ENCODE measurements at places on chromosomes 4 and X.

- DNase-seq = peak; percentile 3
- H3K4me1 ChIP-seq = peaks cover 2% of the 10 kb centered on the region
- no peaks in the 10 kb centered on the region for H3K36me3 ChIP-seq
Observed at GRCh38 chr4:2254665-2255500, 7.0 kb downstream of the MXD4 start.

GRCh38 chr4:75004755-75005668 is 72.1 kb downstream of the PARM1 start:
- H3K27me3 ChIP-seq = no peaks in the 10 kb centered on the region
- H3K36me3 ChIP-seq = no peaks in the 10 kb centered on the region
- no peak for DNase-seq
- H3K27ac ChIP-seq = no peak overlapping the region
- H3K4me3 ChIP-seq = no peak overlapping the region
- no peaks in the 10 kb centered on the region for H3K4me1 ChIP-seq

DNA sequence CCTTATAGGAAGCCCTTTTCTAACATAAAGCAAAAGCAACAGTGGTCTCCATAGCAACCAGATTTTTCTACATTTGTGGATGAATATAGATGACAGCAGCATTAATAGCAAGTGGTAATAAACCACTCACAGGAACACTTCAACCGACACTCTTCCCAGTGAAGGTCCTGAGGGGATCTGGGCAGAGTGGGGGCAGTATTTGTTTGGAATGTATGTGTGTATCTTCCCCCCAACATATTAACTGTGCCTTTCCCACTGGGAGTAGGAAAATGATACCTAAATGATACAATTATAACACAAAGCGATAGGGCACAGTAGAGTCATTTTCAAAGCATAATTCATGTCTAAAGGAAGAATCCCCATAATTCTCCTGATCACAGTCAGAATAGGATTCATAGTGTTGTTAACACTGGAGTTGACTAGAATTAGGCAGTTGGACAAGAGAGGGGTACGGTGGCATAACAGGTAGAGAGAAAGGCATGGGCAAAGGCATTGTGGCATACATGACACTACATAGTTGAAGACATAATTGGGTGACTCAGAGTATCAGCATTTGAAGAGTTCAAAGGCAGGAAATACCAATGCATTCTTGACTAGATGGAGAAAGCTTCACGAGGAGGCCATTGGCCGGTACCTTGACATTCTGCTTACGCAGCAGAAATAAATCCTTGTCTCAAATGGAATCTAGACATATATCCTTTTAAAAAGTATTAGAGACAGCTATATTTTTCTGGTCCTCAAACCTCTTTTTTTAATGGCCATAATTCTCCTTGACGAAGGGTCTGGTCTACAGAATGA is 15.2 kb downstream of the CAPN6 start:
- no peaks in the 10 kb centered on the region for H3K4me1 ChIP-seq
- no peak overlapping the region for H3K4me3 ChIP-seq
- H3K27me3 ChIP-seq = no peaks in the 10 kb centered on the region
- H3K27ac ChIP-seq = no peak overlapping the region

DNA sequence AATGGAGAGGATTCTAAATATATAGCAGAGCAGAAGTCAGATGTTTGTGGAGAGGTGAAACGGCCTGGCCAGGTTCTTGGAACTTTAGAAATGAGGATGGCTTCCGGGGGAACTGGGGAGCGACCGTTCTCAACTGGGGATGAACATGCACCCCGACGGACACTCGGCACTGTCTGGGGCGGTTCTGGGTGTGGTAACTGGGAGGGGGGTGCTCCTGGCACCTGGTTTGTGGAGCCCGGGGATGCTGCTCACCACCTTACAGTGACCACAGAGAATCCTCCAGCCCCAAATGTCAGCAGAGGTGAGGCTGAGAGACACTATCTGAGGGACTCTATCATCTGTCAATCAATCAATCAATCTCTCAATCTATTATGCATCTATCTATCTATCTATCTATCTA is 69.0 kb upstream of the PPP2R3B start:
- no peak overlapping the region for H3K27ac ChIP-seq
- DNase-seq = no peak
- no peak overlapping the region for H3K4me3 ChIP-seq
- no peaks in the 10 kb centered on the region for H3K36me3 ChIP-seq

- H3K27ac ChIP-seq = no peak overlapping the region
- no peak overlapping the region for H3K4me3 ChIP-seq
- H3K36me3 ChIP-seq = peaks cover 1% of the 10 kb centered on the region
- peaks cover 15% of the 10 kb centered on the region for H3K4me1 ChIP-seq
- H3K27me3 ChIP-seq = no peaks in the 10 kb centered on the region
Observed at GRCh38 chr4:138236037-138236436, 6.1 kb downstream of the SLC7A11 start.

- peaks cover 3% of the 10 kb centered on the region for H3K27me3 ChIP-seq
- DNase-seq = peak; percentile 5
- no peak overlapping the region for H3K4me3 ChIP-seq
- H3K27ac ChIP-seq = no peak overlapping the region
Observed at GRCh38 chr4:167020410-167020809, 213.9 kb downstream of the SPOCK3 start.

DNA sequence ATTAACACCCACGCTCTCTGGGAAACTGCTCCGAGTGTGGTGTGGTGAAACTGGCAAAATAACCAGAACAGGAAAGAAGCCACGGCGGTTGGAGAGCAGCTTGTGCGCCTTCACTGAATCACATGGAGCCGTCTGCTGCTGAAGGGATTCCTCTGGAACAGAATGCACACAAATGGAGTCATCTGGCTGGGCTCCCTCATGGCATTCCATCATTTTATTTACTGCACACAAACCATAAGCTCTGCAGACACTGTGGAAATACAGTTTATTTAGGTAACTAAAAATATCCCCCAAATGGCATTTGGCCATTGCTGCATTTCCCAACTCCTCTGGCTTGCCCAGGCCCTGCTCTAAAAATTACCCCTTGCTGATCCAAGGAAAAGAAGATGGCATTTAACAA is 187.0 kb upstream of the S100G start:
- no peaks in the 10 kb centered on the region for H3K27me3 ChIP-seq
- no peak overlapping the region for H3K27ac ChIP-seq
- no peaks in the 10 kb centered on the region for H3K36me3 ChIP-seq
- H3K4me3 ChIP-seq = no peak overlapping the region
- no peak for DNase-seq
- no peaks in the 10 kb centered on the region for H3K4me1 ChIP-seq

- H3K36me3 ChIP-seq = no peaks in the 10 kb centered on the region
- H3K27ac ChIP-seq = no peak overlapping the region
- no peaks in the 10 kb centered on the region for H3K27me3 ChIP-seq
- DNase-seq = no peak
- no peaks in the 10 kb centered on the region for H3K4me1 ChIP-seq
- no peak overlapping the region for H3K4me3 ChIP-seq
Observed at GRCh38 chr4:139715746-139716391, 50.2 kb downstream of the MGST2 start.

DNA sequence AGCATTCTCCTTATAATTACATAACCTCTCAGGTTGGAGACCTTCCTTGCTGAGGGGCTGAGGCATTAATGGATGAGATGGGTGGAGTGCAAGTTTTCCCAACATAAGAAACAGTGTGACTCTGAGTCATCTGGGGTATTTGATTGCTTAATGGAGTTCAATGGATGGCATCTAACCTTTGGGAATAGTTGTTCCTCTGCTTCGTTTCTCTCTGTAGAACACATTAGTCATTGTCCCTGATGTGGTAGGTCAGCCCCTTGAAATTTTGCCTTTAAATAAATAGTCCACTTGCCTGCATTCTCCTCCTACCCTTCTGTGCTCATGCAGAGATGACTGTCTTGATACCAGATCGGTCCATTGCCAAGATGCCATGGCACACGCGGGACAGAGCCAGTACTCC is 38.6 kb downstream of the SLITRK2 start:
- no peak overlapping the region for H3K27ac ChIP-seq
- no peaks in the 10 kb centered on the region for H3K4me1 ChIP-seq
- DNase-seq = no peak

DNA sequence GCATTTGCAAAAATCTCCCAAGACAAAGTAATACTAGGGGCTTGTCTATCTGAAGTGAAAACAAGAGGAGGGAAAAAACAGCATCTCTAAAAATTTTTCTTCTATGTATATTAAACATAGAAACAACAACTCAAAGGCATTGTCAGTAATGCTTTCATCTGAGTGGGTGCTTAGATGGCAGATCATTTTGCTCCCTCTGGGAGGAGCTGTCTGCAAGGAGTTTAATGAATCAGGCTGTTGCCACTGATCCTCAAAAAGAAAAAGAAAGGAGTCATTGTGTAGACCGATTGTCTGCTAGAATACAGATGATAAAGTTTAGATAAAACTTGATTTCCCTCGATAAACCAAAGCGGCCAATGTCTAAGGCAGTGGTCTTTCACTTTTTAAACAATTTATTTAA is 49.7 kb upstream of the KLHL8 start:
- H3K27ac ChIP-seq = no peak overlapping the region
- H3K4me3 ChIP-seq = no peak overlapping the region
- no peaks in the 10 kb centered on the region for H3K36me3 ChIP-seq

DNA sequence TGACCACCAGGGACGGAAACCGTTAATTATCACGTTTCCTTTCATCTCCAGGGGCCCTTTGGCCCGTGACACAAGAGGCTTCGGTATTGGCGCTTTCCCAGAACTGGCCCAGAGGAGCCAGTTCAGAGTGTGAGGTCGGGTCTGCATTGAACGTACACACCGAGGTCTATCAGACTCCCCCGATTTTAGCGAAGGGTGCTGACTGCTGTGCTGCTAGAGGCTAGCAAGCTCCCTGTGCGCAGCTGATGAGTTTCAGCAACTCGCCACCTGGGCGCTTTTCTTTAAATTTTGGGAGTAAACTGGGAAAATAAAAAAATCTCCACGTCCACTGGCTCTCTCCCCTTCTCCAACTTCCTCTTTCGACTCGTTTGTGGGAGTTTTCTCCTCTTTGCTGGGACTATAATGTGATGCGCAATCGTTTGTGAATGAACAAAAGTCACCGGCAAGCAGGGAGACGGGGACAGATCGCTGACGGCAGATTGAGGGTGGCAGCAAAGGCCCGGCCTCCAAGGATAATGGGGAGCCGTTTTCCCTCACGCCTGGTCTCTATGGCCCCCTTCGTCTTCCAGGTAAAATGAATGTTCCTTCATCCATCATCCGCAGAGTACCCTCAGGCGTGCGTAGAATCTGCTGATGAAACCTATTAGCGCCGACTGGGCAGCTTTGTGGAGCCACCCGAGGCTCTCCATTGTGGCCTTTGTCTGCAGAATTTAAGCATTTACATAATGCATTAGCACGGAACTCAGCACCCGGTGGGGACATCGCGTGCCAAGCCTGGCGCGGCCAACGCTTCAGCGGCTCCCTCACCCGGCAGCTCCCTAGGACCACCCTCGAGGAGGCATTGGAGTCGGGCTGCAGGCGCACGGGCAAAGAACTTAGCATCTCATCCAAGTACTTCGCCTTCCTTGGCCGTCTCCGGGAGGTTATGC is 1.6 kb upstream of the LRAT start:
- no peak for DNase-seq
- H3K36me3 ChIP-seq = no peaks in the 10 kb centered on the region
- peaks cover 55% of the 10 kb centered on the region for H3K27me3 ChIP-seq
- no peak overlapping the region for H3K4me3 ChIP-seq
- H3K27ac ChIP-seq = no peak overlapping the region

GRCh38 chrX:48747415-48748016 is 14.0 kb upstream of the GLOD5 start:
- peaks cover 6% of the 10 kb centered on the region for H3K4me1 ChIP-seq
- no peak overlapping the region for H3K4me3 ChIP-seq
- H3K36me3 ChIP-seq = no peaks in the 10 kb centered on the region
- H3K27ac ChIP-seq = no peak overlapping the region
- no peaks in the 10 kb centered on the region for H3K27me3 ChIP-seq
- DNase-seq = no peak

DNA sequence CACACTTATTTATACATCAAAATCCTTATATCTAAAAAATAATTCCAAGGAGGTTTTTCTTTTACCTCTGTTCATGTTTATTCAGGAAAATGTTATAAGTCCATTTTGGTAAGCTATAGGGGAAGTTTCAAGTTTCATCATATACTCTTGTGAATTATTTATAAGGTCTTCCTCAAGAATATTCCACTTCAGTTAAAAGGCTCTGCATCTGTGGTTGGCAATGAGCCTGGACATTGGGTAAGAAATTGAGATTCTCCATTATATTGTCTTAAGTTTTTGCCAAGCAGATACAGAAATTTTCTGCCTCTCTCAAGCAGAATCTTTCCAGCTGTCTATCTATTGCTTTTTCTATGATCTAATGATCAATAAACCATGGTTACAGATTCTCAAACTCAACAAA is 641.9 kb downstream of the NLGN4X start:
- no peak overlapping the region for H3K27ac ChIP-seq
- DNase-seq = no peak
- H3K4me3 ChIP-seq = no peak overlapping the region
- no peaks in the 10 kb centered on the region for H3K36me3 ChIP-seq
- H3K27me3 ChIP-seq = no peaks in the 10 kb centered on the region

GRCh38 chr4:75821216-75821615 is 81.0 kb downstream of the PPEF2 start:
- no peak for DNase-seq
- H3K36me3 ChIP-seq = no peaks in the 10 kb centered on the region

GRCh38 chr4:124201636-124202035 is 510.9 kb downstream of the ANKRD50 start:
- H3K4me1 ChIP-seq = no peaks in the 10 kb centered on the region
- H3K4me3 ChIP-seq = no peak overlapping the region
- no peaks in the 10 kb centered on the region for H3K36me3 ChIP-seq
- no peak for DNase-seq
- no peak overlapping the region for H3K27ac ChIP-seq

- H3K36me3 ChIP-seq = no peaks in the 10 kb centered on the region
- H3K27ac ChIP-seq = no peak overlapping the region
- no peaks in the 10 kb centered on the region for H3K4me1 ChIP-seq
- no peak overlapping the region for H3K4me3 ChIP-seq
- DNase-seq = no peak
- H3K27me3 ChIP-seq = no peaks in the 10 kb centered on the region
Observed at GRCh38 chr4:139866276-139866962, 200.8 kb downstream of the MGST2 start.

- H3K36me3 ChIP-seq = no peaks in the 10 kb centered on the region
- no peaks in the 10 kb centered on the region for H3K27me3 ChIP-seq
- H3K4me3 ChIP-seq = no peak overlapping the region
- H3K4me1 ChIP-seq = no peaks in the 10 kb centered on the region
- DNase-seq = no peak
Observed at GRCh38 chr4:159549098-159549518, 446.2 kb downstream of the RAPGEF2 start.

- H3K27me3 ChIP-seq = no peaks in the 10 kb centered on the region
- no peaks in the 10 kb centered on the region for H3K36me3 ChIP-seq
- DNase-seq = no peak
- H3K27ac ChIP-seq = no peak overlapping the region
Observed at GRCh38 chrX:40406330-40406859, 174.4 kb upstream of the ATP6AP2 start.

DNA sequence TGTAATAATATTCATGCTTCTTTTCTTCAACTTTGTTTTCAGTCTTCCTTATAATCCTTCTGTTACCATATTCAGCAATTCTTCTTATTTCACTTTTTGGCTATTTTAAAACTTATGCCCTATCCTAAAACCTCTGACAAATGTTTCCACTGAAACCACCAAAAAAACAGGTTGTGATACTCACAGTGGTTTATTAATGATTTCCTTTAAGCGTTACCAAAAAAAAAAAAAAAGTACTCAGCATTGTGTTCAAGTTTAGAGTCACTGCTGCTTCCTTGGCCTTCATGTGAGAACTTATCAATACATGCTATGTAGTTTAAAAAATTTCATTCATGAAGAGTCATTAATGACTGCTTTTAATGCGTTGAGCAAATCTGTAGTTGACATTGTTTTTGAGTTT is 35.4 kb upstream of the UGT2A3 start:
- no peaks in the 10 kb centered on the region for H3K36me3 ChIP-seq
- no peak overlapping the region for H3K4me3 ChIP-seq
- H3K27me3 ChIP-seq = no peaks in the 10 kb centered on the region
- H3K4me1 ChIP-seq = no peaks in the 10 kb centered on the region
- DNase-seq = no peak
